ENCODE measurements at places on chromosomes 16 and 17.

DNA sequence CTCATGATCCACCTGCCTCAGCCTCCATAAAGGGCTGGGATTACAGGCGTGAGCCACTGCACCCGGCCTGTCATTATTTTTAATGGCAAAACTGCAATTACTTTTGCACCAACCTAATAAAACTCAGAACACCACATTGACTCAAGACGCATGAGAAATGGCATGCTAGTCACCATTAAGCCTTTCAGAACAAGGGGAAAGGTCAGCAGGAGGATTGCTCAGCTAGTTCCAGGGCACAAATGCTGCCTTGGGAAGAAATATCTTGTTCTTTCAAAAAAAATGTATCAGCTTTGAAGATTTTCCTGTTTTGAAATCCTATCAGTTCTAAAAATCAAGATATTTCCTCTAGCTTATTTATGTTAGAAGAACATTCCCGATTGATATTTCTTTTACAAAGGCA, 32.4 kb upstream of the CDYL2 start:
- no peak for DNase-seq

GRCh38 chr16:81592353-81592866, 147.8 kb downstream of the CMIP start:
- no peak for DNase-seq

DNA sequence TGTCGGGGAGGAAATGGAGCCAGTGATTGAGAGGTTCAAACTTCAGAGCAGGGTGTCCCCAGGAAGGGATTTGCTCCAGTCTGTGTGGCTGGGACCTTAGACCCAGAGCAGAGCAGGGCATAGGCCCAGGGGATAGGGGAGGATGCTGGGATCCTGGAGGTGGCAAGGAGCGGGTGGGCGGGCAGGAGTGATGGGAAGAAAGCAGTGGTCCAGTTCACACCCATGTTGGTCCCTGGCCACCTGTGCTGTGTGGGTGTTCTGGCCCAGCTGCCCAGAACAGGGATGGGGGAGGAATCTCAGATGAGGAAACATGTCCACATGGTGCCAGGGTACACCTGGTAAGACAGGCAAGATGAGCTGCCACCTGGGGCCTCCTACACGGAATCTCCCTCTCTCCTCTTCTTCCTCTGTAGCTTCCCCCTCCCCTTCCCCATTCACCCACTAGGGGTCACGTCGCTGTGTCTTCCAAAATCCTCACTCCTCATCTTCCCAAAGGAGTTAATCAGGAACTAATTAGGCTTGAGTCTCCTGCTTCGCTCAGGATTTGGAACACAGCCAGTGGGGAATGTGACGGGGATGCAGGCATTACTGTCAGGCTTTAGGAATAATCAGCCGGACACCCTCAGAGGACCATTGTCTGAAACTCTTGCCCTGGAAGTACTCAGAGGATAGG, 2.3 kb downstream of the BEAN1 start:
- DNase-seq: no peak

GRCh38 chr16:82067804-82068325, 32.8 kb downstream of the HSD17B2 start:
- DNase-seq: no peak

DNA sequence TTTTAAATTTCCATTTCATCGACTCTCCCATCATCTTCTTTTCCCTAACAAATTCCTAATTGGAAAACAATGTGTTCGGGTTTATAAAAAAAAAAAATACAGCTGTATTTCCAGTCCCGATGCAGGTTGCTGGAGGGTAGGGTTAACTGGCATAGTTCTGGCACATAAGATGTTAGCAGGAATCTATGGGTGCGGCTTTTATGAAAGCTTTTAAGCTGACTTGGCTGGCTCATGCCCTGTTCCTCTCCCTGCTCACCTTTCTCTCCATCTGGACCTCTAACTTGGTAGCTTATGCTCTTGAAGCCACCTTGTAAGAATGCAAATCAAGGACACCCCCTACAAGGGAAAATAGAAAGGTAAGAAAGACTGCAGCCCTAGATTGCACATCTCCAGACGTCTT, 33.2 kb upstream of the KCNJ2 start:
- no peak for DNase-seq

- DNase-seq: no peak
These were observed 387.3 kb downstream of the MAF start for GRCh38 chr16:79213214-79213613.

DNA sequence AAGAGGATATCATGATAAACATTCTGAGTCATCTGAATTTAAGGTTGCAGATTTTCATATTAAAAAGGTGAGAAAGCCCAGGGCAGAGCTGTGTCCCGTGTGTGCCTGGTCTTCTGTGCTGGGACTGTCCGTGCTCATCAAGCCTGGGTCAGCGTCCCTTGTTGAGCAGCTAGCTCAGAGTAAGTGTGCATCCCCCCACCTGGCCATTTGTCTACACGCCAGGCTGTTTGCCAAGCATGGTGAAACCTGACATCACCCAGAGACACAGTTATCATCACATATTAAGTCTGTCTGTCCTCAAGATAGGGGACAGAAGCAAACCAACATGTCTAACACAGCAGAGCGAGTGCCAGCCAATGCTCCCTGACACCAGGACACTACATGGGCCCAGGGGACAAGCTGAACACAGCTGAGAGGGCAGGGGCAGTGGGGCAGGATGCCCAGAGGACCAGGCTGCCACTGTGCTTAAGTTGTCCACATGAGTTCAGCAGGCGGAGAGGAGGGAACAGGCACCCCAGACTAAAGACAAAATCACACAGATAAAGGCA, 57.9 kb upstream of the CNEP1R1 start:
- DNase-seq: no peak

DNA sequence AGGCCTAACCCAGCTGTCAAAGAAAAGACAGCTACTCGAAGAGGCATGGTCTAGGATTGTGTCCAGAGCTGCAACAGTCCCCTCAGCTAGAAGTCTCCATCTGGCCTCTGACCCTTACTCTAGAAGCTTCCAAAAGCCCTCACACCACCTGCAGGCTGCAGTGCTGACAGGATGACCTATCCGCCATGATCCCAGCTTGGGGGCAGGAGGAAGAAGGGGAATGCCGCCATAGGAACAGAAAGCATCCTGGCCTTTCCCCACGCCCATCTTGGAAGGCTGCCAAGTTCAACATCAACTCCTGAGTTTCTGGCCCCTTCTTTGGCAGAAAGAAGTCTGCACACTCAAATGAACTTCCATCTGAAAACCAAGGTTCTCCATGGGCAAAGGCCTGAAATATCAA, 3.1 kb upstream of the KRT36 start:
- DNase-seq: no peak

DNA sequence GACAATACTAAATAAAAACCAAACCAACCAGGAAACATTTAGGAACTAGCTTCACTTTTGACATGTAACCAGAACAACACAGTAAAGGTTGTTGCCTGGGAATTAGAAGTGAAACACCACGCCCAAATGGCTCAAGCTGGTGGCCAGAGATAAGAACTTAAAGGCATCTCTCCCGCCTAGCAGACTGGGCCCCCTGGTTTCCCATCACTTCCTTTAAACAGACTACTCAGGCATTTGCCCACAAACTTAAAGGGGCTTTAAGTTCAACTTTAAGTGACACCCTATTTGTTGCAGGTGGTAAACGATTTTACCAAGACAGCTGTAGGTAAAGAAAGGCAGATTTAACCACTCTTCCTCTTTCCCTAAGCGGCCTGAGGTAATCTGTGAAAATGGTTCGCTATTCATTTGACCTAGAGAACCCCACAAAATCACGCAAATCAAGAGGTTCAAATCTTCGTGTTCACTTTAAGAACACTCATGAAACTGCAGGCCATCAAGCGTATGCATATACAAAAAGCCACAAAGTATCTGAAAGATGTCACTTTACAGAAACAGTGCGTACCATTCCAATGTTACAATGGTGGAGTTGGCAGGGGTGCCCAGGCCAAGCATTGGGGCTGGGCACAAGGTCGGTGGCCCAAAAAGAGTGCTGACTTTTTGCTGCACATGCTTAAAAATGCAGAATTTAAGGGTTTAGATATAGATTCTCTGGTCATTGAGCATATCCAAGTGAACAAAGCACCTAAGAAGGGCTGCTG, 40.8 kb upstream of the BPTF start:
- no peak for DNase-seq

- DNase-seq: no peak
These were observed 31.0 kb downstream of the CFDP1 start for GRCh38 chr16:75402159-75402820.

- no peak for DNase-seq
These were observed 42.9 kb downstream of the PRKCA start for GRCh38 chr17:66345264-66345663.

GRCh38 chr17:1470071-1470754, 14.2 kb upstream of the CRK start:
- DNase-seq: no peak

DNA sequence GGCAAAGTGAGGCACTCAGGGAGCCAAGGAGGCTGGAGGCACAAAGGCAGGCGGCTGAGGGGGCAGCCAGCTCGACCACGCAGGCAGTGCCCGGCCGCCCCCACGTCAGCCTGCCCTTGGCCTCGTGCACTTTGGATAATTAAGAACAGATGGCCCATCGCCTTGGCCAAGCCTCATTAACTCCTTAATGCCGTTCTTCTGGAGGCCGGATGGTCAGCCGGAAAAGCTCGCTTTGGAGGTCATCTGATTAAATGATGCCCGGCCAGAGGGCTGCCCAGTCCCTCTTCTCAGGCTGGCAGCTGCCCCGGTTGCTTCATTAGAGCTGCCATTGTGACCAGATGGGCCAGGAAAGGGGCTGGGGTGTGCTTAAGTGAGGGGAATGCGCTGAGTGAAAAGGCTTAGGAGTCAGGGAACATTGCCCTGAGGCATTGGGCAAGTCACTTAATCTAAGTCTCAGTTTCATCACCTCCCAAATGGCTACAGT, 364.0 kb downstream of the NPIPA8 start:
- DNase-seq: no peak

- DNase-seq: no peak
These were observed 8.5 kb downstream of the ITGAE start for GRCh38 chr17:3792481-3792880.

GRCh38 chr16:69112285-69113129, 7.1 kb downstream of the HAS3 start:
- DNase-seq: no peak

DNA sequence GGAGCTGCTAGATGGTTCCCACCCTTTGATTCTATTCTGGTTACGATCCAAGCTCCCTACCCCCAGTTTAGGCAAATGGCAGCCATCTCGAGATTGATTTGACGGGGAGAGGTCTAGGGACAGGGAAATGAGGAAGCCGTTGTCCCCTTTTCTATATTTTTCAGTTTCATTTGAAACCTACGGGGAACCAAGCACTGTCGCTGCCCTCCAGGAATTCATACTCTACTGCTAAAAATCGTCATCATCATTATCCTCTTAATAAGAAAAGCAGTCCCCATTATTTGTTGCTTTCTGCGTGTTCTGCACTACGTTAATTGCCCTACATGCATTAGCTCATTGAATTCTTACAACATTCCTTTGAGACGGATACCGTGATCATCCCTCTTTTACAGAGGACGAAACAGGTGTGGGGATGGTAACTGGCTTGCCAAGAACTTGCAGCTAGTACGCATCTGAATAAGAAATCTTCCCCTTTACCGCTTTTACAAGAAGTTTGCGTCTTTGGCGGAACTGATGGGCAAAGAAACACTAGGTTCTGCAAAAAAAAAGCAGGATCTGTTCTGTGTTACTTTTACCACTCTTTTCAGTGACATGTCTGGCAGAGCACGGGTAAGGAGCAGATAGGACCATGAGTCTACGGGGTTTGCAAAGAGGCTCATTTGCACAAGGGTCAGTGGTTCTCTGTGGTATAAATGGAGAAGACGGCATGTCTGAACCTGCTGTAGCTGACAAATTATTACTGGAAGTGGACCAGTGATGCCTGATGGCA, 1.1 kb downstream of the CCP110 start:
- no peak for DNase-seq

- DNase-seq: no peak
These were observed 1.3 kb downstream of the HOXB9 start for GRCh38 chr17:48624544-48625494.

- DNase-seq: no peak
These were observed 27.8 kb upstream of the TVP23A start for GRCh38 chr16:10846213-10846998.

DNA sequence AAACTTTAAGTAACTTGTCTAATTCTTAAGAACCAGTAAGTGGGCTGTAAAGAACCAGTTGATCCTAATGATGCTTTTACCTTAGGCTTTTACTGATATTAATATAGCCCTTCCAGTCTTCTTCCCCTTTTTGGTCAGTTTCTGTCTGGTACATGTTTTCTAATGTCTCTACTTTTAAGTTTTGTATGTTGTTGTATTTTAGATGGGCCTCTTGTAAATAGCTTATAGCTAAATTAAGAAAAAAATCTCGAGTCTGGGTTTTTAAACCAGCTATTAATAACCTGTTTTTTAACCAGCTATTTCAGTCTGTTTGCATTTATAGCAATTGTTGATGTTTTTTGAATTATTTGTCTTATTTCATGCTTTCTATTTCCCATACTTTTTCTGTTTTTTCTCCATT, 79.0 kb downstream of the PITPNC1 start:
- no peak for DNase-seq
